ENCODE measurements at places on chromosomes 6 and 20.

DNA sequence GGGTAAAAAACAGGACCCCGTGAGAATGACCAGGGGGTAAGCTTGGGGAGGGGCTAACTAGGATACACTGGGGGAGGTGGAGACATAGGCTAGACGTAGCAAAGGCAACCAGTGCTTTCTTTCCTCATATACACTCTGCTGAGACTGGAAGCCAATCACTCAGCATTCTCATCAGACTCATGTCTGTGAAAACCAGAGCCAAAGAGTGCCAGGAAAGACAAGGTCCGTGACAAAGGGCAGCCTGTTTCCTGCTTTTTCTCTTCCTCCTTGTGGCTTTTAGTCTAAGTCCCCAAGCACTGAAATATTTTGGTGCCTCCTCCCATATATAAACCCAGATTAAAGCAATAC, 97.9 kb upstream of the NEDD9 start:
- DNase-seq: no peak

- DNase-seq: no peak
These were observed 114.5 kb downstream of the FYN start for GRCh38 chr6:111758608-111759329.

GRCh38 chr6:7052443-7053011, 55.2 kb upstream of the RREB1 start:
- peak; percentile 59 for DNase-seq

DNA sequence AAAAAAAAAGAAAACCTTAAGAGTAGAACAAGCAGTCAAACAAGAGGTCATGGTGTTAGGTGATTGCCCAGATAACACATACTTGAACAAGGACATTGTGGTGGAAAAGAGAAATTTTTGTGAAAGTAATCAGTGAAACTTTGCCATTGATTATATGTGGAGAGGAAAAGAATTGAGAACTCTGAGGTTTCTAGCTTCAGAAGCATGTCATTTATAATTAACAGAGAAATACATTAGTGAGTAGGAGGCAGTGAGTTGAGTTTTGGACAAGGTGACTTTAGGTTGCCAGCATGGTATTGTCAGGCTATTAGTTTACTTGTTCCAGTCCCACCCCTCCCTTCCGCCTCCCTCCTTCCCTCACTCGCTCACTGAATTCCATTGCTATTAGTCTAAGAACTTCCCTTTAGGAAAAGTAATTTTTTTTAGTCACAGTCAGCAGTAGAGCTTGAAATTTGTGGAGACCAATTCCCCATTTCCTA, 17.2 kb downstream of the TAB2 start:
- peak; percentile 69 for DNase-seq

- no peak for DNase-seq
These were observed 193.2 kb upstream of the COL21A1 start for GRCh38 chr6:56440551-56440981.

GRCh38 chr6:158044525-158044888, 62.8 kb downstream of the SYNJ2 start:
- DNase-seq: no peak

- DNase-seq: no peak
These were observed 50.8 kb downstream of the UTRN start for GRCh38 chr6:144335914-144336313.

DNA sequence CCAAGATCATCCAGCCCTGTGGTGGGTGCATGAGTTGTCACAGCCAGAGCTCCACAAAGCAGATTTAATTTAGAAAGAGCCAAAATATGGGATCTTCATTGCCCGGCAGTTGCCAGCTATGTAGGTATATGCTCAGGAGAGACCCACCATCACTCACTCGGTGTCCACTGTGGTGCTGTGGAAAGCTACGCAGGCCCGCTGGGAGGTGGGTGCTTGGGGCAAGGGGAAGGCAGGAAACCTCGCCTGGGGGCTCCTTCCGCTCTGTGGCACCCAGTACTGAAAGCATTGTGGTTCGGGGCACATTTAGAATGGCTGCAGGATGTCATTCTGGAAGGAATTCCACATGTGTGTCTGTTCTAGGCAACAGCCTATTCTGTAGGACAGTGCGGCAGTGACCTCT, 259.9 kb downstream of the TAF4 start:
- no peak for DNase-seq

GRCh38 chr6:78570044-78570443, 297.3 kb upstream of the IRAK1BP1 start:
- no peak for DNase-seq

DNA sequence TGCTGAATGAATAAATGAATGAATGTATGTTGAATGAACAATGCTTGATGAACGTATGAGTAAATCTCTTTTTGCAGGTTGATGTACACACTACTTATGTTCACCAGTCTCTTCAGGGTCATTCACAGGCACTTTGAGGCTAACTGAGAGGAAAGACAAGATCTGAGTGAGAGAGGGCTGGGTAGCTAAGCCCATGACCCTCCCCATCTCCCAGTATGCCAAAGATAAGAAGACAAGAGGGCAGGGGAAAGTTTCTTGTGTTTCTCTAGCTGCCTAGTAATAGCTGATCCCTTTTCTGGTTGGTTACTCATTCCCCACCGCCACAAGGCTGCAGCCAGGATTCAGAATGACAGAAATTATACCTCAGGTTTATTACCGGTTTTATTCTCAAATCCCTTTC, 90.7 kb downstream of the CEP57L1 start:
- no peak for DNase-seq

GRCh38 chr6:139054001-139054400, 25.5 kb downstream of the ABRACL start:
- DNase-seq: no peak

- no peak for DNase-seq
These were observed 10.7 kb downstream of the PRRC2A start for GRCh38 chr6:31631209-31631608.

DNA sequence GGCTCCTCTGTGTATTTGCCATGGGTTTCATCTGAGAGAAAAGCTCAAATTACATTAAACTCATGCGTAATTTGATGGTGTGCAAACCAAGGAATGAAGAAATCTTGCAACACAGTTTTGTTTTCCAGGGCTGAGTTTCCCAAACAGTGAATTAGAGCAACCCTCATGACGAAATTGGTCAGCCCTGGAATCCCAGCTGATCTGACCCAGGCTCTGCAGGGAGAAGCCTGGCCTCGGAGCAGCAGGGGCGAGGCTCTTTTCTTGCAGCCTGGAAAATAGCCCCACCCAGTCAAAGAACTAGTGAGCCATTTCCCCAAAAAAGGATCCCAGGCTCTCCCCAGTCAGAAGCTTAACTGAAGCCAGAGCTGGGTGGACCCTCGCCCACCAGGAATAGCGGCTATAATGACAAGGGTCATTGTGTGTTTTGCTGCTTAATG, 107.3 kb upstream of the SNX9 start:
- DNase-seq: no peak

DNA sequence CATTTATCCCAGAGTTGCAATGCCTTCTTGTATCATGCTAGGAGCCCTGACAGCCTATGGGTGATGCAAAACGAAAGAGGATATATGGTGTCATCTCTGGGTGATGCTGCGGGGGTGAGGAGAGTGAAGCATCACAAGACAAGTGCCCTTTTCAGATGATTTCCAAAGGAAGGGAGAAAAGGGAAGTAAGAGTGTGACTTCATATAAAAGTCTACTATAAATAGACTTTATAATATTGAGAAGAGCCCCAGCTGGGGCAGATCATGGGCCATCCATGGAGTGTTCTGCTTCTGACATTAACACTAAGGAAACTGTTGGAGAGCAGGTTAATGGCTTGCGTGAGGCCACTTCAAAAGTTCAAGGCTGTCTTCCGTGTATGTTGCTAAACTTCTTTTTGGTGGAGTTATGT, 4.4 kb downstream of the CD83 start:
- no peak for DNase-seq

DNA sequence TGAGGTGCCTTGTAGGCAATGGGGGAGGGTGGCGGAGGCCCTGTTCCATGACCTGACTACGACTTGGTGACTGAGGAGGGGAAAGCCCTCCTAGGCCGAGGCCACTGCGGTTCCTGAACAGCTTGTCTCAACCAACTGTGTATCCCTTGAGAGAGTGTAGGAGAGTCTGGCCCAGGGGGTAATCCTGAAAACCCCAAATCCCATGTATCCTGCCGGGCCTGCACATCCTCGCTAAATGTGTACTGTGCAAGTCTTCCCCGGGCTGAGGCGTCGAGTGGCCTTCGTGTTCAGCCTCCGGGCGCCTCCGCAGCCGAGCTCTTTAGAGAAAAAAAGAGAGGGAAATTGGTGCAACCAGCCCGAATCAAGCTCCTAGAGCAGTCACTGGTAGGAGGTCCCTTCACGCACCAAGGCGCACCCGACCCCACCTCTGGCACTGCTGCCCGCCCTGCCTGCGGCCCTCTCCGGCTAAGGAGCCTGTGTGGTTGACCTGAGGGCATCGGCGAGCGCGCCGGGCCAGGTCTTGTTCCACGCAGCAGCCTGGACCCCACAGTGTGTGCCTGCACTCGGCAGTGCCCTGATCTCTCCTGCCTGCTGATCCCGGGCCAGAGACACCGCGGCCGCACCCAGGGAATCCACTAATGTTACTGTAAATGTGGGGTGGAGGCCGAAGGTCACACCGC, 7.3 kb downstream of the SIM1 start:
- DNase-seq: no peak

DNA sequence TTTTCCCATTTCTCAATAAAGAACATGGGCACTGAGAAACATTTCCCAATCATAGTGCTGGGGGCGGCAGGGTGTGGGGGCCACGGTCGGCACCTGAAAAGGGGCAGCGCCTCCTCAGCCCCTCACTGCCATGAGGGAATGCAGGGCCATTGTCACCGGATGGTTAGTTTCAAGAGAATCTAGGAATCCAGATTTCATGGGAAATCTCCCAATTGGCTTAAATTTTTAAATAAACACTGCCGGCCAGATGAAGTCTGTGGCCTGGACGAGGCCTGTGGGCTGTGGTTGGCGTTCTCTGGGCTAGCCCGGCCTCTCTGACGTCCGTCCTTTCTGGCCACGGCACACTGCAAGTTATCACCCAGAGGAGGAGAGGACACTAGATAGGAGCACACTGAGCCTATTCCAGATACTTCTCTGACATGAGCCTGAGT, 25.6 kb downstream of the MANBAL start:
- DNase-seq: no peak

- peak; percentile 45 for DNase-seq
These were observed 331.8 kb downstream of the HACE1 start for GRCh38 chr6:104527761-104528415.

DNA sequence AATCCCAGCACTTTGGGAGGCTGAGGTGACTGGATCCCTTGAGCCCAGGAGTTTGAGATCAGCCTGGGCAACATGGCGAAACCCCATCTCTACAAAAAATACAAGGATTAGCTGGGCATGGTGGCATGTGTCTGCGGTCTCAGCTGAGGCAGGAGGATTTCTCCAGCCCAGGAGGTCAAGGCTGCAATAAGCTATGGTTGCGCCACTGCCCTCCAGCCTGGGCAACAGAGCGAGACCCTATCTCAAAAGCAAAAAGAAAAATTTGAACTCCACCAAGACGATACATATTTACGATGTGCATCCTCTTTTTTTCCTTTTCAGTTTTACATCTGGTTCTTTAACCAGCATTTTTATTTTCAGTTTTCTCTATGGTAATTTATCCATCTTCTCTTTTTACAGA, 162.1 kb downstream of the JARID2 start:
- DNase-seq: no peak

DNA sequence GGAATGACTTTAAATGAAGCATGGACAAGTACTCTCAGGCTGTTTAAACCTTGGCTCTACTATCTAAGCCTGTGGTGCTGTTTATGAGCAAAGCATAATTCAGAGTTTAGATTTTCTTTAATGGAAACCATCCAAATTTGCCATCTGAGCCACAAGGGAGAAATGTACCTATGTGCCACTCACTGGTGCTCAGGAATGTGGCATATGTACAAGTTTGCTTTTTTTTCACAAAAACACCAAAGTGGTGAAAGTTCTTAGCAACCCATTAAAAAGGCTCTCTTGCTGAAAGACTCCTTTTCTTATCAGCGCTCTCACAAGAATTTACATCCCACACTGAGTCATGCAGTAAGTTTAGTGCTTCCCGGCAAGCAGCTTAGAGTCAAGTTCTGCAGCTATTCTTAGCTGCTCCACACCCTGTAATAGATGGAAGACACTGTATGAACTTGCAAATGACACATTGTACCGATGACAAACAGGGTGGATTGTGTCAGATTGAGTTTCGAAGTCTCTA, 57.3 kb upstream of the MLIP start:
- DNase-seq: peak; percentile 61

DNA sequence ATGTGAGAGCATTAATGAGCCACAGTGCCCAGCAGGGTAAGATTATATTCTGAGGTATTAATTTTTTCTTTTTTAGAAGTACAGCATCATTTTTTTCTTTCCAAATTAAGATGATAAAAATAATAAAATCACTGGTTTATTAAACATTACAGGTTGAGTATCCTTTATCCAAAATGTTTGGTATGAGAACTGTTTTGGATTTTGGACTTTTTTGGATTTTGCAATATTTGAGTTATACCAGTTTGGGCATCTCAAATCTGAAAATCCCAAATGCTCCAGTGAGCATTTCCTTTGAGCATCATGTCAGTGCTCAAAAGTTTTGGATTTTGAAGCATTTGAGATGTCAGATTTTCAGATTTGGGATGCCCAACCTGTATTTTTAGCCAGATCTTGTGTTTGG, 44.4 kb downstream of the ENPP1 start:
- no peak for DNase-seq

DNA sequence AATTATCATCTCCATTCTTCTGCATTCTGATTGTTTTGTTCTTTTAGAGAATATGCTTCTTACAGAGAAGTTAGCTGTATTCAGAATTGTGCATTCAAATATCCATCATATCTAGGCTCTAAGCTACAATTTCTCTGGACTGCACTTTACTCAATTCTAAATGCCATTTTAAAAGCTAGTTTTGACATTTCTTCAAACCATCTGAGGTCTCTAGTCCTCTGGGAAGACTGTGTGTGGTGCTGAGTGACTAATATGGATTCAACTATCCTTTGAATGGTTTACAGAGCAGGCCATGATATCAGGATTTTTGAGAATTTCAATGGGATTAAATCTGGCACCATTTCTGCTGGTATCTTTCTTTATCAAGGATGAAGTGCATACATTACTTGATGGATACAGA, 285.7 kb downstream of the BTBD3 start:
- DNase-seq: no peak

DNA sequence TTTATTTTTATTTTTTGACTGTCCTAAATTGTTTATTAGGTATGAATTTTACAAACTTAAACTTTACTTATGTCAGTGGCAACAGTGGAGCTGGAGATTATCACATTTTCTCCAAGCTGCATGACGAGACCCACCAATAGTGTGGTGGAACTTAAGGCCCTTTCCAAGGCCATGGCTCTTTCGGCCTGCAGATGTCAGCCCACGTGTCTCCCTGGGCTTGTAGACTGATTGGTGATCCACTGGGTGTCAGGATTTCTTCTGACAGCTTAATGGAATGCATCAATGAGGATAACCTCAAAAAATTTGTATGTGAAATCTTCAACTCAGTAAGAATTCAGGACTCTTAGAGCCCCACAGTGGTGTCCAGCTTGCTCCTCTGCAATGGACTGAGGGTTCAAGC, 32.3 kb upstream of the OVOL2 start:
- no peak for DNase-seq
